GM20000 (cell line): ENCODE measurements at places on chromosomes 7 and 10.

DNA sequence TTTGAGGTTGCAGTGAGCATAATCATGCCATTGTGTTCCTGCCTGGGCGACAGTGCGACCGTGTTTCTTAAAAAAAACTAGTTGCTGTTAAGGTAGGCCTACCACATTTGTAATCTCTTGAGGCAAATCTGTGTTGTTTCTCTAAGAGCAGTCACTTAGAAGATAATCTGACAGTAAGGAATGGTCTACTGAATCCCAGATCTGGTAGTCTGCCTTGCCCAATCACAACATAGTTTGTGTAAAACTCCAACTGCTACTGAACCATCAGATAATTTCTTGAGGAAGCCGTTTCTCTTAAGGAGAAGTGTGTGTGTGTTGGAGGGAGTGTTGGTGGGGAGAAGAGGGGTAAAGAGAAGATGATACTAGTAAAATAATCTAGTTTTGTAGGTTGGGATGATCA is 5.0 kb downstream of the NRF1 start:
- no peak for DNase-seq

DNA sequence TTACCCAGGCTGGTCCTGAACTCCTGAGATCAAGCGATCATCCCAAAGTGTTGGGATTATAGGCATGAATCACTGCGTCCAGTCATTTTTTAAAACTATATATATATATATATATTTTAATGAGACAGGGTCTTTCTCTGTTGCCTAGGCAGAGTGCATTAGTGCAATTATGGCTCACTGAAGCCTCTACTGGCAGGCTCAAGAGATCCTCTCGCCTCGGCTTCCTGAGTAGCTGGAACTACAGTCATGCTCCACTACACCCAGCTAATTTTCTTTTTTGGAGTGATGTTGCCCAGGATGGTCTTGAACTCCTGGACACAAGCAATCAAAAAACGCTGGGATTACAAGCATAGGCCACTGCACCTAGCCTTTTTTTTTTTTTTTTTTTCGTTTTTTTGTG is 55.3 kb upstream of the KAT6B start:
- DNase-seq, result no peak

GRCh38 chr10:3330663-3331062 is 158.1 kb upstream of the PITRM1 start:
- DNase-seq, result no peak

DNA sequence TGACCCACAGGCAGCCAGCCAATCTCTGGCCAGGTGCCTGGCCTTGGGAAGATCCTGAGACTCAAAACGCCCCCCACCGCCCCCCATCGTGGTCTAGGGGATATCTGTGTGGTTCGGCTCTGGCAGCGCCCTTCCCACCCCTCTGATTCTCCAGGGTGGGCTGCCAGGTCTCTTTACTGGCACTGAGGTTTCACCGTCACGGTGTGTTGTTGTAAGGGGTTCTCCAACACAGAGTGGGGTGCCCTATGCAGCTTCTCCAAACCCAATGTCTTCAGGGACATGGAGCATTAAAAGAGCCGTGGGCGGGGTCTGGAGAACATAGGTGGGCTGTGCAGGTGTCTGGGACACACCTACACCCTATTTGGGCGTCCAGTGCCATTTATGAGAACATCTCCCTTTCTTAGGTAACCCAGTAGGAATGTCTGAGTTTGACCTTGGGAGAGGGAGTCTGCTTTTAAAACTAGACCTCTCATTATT is 1.5 kb downstream of the MAFK start:
- no peak for DNase-seq

- no peak for DNase-seq
Measured at GRCh38 chr10:3118641-3119091, 51.3 kb downstream of the PFKP start.
